Activated CD4-positive, alpha-beta T cell treated with anti-CD3 and anti-CD28 coated beads, Interleukin-2, Interleukin-6, amounts not matched to agents 100 ng/mL and 50 ng/mL, durations not matched to agents 16 hours and 8 hours (primary cell): ENCODE measurements at places on chromosomes 13 and 19.

- DNase-seq: no peak
Observed at GRCh38 chr19:47693489-47693888, 19.7 kb upstream of the EHD2 start.

DNA sequence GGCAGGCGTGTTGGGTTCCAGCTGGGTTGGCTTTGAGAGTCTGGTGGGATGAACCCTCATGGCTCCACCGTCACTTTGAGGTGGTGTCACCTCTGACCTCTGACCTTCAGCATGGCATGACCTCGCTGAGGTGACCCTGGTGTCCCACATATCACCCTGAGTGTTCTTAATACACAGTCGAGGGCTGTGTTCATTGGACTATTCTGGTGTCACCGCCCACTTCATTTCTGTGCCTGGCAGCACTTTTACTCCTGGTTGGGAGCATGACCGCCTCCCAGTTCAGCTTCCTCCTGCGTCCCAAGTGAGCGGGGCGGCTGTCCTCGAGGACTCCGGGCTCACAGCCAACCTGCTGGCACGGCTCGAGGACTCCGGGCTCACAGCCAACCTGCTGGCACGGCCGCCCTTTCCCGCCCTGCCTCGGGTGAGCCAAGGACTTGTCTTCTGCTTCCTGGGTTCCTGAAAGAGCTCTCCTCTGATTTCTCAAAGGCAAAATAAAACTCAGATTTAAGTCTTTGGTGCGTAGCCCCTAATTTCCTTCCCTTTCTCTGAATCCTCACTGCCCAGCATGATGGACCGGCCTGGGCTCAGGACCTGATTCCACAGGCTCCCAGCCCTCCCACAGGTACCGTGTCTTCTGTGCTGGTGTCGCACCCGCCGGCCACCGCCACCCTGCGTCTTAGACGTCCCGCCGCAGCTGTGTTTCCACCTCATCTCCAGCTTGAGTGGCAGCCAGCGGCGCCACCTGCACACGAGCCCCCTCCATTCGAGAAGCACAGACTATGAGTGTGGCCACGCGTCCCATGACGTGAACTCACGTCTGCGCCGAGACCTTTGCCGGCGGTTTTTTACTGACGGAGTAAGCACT, 10.4 kb downstream of the ATP4B start:
- no peak for DNase-seq

GRCh38 chr13:79497064-79497463, 16.1 kb downstream of the NDFIP2 start:
- DNase-seq: no peak

GRCh38 chr19:45947926-45948325, 25.7 kb downstream of the NOVA2 start:
- DNase-seq: no peak

GRCh38 chr13:113465300-113465699, 12.0 kb upstream of the ADPRHL1 start:
- no peak for DNase-seq

DNA sequence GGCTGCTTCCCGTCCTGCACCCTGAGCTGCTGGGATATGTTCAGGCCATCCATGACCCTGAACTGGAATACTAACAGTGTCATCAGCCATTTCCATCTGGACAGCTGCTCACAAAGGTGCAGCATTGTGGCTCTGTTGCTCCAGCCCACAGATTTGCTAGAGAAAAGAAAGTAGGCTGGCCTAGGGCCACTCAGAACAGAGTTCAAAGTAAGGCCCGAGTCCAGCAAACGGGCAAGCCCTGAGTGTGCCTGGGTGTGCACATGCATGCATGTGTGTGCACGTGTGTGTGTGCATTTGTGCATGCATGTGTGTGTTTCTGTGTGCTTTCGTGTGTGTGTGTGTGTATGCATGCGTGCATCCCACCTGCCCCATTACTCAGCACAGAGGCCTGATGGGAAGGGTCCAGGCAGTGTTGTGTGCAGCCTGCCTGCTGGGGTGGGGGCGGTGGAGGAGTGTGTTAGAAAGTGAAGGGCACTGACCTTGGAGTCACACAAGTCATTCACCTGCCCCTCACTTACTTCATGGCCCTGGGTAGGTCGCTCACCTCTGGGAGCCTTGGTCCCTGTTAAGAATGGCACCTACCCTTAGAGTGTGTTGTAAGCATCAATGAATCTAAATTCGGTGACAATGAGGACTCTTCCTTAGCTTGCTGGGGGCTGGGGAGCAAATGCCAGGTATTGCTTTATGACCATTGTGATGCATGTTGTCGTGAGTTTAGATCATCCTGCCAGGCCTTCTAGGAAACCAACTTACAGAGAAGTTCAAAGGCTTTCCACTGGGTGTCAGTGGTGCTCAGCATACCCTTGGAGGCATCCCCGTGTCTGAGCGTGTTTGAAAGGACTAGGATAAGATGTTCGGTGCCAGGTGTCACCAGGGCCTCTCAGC, 53.2 kb downstream of the GPR12 start:
- peak; percentile 51 for DNase-seq

DNA sequence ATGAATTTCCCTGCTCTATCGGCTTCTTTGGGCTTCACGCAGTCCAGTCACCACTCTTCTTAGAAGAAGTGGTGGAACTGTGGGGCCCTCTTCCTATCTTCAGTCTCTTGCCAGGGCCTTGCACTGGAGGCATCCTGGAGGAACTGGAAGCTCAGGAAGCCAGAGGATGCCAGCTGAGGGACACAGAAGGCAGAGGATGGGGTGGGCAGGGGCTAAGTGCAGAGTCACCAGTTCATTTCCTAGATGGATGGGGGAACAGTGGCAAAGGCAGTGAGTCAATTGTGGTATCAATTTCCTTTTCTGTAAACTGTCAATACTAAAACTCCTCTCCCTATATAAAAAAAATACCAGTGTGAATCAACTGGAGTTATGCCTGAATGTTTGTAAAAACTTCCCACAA, 419.7 kb downstream of the KLF12 start:
- DNase-seq: peak; percentile 19

DNA sequence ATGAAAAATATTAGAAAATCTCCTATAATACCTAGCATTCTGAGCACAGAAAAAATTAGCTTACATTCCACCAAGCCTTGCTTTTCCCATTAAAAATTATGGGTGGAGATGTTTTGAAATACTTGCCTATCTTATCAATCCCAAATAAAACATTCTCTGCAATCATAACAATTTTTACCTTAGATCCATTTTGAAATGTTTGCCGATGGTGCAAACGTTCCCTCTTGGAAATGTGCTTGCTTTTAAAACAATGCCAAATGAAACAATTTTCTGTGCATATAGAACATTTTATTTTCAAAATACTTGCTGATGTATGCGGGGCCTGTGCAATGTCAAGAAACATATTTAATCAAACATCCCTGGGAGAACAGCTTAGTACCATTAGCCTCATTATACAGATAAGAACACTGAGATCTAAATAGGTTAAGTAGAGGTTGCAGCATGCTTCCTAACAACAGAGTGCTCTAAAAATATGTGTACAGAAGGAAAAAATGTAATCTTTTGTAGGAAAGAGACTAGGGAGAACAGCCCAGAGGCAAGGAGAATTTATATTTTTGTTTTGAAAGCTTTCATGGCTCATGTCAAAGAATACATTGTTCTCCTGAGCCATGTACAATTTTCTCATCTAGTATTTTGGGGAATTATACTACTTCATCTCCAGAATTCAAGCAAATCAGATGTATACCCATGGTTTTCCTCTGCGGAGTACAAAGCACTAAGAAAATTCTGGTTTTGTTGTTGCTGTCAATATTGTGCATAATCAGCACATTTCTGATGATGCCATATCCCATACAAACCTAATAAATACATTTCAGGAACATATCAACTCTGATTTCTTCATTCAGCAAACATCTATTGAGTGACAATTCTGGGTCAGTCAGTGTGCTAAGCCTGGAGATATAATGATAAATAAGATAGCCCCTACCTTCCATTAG, 25.9 kb upstream of the FNDC3A start:
- no peak for DNase-seq

DNA sequence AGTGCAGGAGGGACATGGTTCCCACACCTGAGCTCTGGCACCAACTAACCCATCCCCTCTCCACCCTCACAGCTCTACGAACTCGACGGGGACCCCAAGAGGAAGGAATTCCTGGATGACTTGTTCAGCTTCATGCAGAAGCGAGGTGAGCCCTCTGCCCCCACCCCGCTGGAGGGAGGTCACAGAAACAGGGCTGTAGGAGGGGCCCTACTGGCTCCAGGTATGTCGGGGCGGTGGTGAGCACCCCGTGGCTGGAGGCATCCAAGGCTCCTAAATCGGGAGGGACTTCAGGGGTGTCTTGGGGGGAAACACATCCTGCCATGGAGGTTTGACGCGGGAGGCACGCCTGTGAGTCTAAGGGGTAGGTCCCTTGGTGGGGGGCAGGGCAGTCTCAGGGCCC, 24.1 kb upstream of the WDR18 start:
- DNase-seq: no peak

GRCh38 chr19:49802836-49803528, 10.1 kb downstream of the FUZ start:
- DNase-seq: no peak

DNA sequence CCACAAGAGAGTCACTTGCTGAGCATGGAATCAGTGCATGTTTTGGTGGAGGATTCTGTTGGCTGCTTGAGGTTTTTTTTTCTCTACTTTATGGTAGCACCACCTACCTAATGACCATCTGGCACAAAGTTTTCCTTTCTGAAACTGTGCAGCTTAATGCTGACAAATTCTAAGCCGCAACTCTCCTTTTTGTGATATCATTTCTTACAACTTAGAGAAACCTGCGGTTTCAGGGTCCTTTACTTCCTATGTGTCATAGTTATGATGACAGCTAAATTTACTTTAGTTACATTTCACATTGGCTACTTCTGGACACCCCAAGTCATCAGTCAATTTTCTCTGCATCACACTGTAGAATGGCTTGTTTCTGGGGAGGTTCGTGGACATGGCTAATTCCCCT, 115.4 kb upstream of the TMTC4 start:
- DNase-seq: peak; percentile 52

GRCh38 chr13:48478391-48478790, 54.5 kb downstream of the RCBTB2 start:
- DNase-seq: no peak

GRCh38 chr13:41352935-41353840, 42.1 kb downstream of the NAA16 start:
- peak; percentile 62 for DNase-seq

DNA sequence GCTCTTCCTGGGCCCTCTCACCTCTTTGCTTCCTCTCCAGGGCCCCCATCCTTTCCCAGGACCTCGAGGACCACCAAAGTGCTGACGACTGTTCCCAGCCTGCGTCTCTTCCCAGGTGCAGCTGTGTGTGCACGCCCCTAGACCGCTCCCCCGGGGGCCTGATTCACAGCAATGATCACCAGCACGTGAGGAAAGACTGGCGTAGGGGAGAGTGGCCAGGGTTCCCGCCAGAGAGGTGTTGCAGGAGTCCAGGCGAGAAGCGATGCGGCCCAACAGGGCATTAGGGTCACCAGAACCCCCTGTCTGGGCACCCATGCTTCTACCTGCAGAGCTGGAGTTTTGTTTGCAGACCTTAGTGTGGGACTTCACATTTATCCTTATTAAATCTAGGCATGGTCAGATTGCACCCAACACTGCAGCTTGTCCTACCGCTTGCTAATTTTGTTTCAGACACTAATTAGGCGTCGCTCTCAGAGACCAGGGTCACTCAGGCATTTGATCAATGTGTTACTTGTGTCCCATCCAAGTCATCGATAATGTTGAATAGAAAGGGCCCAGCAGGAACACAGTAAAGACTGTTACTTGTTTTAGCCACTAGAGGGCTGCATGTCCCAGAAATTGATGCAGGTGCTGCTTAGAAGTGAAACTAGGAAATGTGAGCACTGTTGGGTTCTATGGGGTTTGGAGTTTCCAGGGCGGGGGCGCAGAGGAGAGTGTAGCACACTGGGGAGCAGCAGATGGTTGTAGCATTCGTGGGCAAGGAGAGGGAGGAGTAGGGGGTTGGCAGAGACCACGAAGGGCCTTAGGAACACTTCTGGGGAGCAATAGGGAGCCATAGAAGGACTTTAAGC, 53.2 kb downstream of the CDADC1 start:
- peak; percentile 85 for DNase-seq

GRCh38 chr19:5557691-5558090, 10.1 kb downstream of the TINCR start:
- no peak for DNase-seq

DNA sequence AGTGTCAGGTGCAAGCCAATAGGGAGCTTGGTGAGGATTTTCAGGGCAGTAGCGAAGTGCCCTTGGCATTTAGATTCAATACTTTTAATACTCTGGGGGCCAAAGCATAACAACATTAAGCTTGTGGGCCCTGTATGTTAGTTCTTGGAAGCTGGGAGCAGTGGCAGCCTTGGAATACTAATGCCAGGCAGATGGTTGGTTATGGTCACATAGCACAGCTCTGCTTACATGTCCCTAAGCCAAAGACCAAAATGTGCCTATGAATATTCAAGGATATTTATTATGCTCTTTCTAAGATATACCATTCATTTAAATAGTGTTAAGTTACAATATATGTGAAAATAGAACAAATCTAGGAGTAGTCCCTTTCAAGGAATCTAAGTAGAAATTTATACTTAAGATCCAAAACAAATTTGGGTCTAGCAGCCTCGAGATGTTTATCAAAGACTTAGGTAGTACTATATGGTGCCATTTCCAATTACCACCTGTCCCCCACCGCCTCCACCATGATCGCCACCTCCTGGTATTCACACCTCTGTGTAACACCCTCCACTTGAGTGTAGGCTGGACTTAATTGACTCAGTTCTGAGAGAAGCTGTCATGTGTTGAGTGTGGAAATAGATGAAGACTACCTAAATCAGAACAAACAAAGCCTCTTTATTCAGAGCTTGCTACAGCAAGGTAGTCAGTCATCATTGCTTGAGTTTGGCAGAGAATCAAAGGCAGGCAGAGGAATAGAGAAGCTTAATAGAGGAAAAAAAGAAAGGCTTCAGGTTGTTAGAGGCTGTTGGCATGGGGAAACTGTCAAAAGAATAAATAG, 261.0 kb downstream of the GPC5 start:
- no peak for DNase-seq

- peak; percentile 87 for DNase-seq
Observed at GRCh38 chr19:49937750-49938381, 8.6 kb upstream of the NUP62 start.

DNA sequence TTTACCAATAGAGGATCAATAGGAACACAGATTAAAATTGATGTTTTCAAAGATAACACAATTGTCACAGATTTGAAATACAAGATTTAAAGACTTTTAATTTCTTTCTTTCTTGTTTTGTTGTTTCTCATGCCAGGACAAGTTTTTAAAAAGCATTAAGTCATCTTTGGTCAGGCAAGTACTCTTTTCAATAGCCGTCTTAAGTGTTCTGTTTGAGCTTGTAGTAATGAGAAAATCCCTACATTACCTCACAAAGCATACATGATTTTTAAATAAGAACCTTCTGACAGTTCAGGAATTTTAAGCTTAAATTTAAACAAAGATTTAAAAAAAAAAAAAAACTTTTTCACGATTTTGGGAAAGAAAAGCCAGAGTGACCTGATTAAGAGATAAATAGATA, 216.3 kb upstream of the PRR20A start:
- DNase-seq: no peak

- peak; percentile 13 for DNase-seq
Observed at GRCh38 chr13:62320129-62321108, 904.8 kb upstream of the PCDH20 start.

DNA sequence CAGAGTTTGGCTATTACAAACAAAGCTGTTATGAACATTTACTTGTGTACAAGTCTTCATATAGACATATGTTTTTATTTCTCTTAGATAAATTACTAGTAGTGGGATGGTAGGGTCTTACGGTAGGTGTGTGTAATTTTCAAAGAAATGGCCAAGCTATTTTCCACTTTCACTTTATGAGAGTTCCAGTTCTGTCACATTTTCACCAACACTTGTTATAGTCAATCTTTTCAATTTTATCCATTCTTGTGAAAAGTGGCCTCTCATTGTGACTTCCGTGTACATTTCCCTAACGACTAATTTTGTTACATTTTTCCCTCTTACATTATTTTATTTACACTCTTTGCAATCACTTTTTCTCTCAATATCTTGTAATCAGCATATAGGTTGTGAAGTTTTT, 18.3 kb downstream of the MBD3L1 start:
- no peak for DNase-seq
